Activated naive CD8-positive, alpha-beta T cell treated with anti-CD3 and anti-CD28 coated beads, Interleukin-2, amount 50 U/mL, for 16 hours (primary cell): ENCODE measurements at places on chromosomes 5 and 9.

- no peak for DNase-seq
These were observed 655.3 kb downstream of the LRRC70 start for GRCh38 chr5:63233911-63234310.

GRCh38 chr5:116521173-116521872, 53.3 kb downstream of the SEMA6A start:
- no peak for DNase-seq

DNA sequence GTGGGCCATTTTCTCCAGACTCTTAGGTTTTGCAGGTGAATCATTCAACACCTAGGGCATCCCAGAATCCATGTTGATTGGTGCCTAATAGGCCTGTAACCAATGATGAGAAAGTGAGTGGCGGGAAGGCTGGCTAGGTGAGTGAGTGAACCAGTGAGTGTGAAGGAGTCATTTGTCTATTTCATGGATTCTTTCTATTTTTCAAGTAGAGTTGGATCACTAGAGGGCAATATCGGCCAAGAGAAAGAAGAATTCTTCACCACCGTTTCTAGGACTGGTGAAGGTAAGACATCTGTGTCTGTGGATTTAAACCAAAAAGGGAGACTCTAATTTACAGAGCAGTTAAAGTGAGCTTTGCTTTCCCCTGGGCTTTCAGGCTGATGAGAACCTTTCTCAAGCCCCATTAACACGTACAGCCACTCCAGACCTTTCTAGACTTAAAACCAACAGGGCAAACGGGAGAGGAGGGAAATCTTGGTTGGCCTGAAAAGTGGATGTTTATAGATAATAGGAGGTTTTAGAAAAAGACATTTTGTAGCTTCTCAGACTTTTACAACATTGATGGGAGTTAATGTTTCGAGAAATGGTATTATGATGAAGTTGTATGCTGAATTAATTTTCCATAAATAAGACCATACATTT, 114.3 kb upstream of the IL12B start:
- no peak for DNase-seq

DNA sequence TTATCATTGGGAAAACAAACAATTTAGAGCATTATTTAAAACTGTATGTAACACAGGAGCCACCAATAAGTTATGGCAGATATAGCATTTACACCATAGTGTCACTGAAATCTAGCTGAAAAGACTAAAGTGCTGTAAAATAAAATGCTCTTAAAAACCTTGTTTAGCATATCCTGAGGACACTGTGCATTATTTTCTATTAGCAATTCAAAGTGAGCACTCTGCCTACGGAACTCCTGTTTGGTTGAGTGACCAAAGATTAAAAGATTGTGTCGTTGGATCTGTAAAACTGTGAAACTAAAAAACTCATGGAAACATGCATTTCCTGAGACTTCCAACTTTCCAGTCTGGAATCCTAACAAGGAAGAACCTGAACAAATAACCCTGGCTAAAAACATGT, 95.9 kb upstream of the C6 start:
- DNase-seq, result no peak

- no peak for DNase-seq
These were observed 52.0 kb upstream of the KLF4 start for GRCh38 chr9:107541523-107541922.

DNA sequence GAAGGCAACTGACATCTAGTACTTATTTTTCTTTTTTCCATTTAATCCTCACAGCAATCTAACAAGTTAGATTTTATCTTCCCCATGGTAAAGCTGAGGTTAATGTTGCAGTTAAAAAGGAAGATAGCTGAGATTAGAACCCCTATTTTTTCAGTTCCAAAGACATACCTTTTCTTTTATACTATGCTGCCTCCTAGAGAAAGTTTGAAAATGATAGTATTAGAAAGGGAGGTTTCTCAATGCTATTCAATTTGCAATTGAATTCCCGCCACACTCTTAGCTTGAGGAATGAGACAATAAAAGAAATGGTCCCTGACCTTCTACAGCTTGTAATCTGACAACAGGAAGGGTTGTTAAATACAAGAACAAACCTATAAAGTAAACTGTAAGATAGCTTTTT, 195.9 kb upstream of the TRIM32 start:
- no peak for DNase-seq

DNA sequence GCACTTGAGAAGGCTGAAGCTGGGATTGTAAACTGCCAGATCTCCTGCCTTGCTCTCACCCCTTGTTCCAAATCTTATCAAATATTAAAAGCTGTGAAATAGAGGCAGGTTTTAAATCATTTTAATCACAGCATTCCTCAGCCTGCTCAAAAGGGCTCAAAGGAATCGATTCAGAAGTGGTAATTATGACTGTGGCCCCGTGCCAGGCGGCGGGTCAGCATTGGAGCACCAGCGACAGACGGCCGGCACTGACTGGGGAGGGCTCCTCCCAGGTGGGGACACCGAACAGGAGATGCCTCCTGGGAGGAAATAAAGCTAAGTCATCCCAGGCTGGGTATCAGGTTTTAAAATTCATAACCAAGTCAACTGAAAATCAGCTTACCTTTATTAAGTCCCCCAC, 66.7 kb downstream of the KCNIP1 start:
- DNase-seq, result no peak

GRCh38 chr5:179533907-179534306, 16.4 kb upstream of the RUFY1 start:
- no peak for DNase-seq

DNA sequence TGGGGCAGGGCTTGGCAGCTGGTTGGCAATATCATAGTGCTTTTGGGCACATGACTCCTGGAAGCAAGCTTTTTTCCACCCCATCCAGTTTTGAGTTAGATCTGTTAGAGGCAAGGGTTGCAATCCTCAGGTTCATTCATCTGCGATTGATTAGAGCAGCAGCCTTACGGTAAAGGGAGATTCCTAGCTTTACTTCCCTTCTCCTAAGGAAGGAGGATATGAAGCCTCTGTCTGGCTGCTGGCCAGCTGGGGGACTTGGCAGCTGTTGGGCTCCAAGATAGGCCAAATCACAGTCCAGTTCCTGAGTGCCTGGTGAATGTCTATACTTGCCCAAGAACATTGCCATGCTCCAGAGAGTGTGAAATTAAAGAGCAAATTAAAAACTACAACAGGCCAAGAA, 113.4 kb upstream of the CCNH start:
- no peak for DNase-seq

GRCh38 chr5:33788922-33789566, 102.7 kb downstream of the ADAMTS12 start:
- no peak for DNase-seq

GRCh38 chr5:62596096-62596495, 17.5 kb downstream of the LRRC70 start:
- no peak for DNase-seq

DNA sequence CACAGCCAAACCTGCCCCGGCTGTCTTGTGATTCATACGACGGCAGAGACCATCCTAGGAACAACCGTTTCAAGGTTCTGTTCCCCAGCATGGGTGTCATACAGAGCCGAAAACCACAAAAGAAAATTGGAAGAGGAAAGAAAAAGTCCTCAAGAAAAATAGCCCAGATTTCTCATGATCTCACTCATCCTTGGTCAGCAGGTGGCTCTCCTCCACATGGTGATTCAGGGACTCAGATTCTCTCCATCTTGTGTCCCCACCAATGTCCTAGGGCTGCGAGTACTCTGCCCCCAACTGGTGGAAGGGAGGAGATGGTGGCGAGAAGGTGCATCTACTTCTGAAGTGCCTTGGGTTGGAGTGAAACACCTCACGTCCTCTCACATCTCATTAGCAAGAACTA, 25.6 kb downstream of the PDZD2 start:
- no peak for DNase-seq

DNA sequence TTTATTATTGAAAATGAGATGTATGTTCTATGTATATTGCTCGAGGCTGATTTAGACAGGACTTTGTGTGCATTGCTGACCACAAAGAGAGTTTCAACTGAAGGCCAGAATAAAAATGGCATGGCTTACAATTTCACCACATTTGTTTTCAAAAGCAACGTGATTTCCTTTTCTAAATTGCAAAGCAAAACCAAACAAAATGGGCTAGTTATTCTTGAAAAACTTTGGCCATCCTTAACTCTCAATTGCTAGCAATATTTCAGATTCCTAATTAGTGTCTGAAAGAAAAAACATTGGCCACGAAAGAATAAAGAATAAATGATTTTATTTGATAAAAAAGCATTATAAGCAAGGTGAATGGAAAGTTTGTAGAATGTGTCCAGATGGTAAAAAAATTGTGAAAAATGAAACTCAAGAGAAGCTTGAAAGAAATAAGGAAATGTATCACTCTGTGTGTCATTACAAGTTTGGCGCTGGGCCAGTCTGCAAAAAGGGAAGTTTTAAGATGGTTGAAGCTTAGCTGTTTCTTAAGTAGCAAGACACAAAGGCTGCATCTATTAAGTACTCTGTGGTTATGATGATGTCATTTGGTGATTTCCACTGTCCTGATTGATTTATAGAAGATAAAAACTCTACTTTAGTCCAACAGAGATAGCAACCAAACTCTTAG, 89.2 kb upstream of the PRLR start:
- no peak for DNase-seq
